Activated CD8-positive, alpha-beta memory T cell treated with anti-CD3 and anti-CD28 coated beads for 24 hours (primary cell): ENCODE measurements at places on chromosomes 12 and 14.
A peak's percentile ranks its signal among the peaks of the same experiment; 100 is the strongest.

- DNase-seq, result no peak
These were observed 72.0 kb upstream of the DBX2 start for GRCh38 chr12:45122768-45123380.

- no peak for DNase-seq
These were observed 612 bp downstream of the CIDEB start for GRCh38 chr14:24307156-24307574.

DNA sequence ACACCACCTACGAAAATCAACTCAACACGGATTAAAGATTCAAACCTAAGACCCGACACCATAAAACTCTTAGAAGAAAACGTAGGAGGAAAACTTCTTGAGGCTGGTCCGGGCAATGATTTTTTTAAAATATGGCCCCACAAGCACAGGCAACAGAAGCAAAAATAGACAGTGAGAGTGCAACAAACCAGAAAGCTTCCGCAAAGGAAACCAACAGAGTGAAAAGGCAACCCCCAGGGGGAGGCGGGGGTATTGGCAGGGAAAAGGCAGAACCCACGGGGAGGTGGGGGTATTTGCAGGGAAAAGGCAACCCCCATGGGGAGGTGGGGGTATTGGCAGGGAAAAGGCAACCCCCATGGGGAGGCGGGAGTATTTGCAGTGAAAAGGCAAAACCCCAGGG is 20.5 kb upstream of the FBRSL1 start:
- DNase-seq, result no peak

DNA sequence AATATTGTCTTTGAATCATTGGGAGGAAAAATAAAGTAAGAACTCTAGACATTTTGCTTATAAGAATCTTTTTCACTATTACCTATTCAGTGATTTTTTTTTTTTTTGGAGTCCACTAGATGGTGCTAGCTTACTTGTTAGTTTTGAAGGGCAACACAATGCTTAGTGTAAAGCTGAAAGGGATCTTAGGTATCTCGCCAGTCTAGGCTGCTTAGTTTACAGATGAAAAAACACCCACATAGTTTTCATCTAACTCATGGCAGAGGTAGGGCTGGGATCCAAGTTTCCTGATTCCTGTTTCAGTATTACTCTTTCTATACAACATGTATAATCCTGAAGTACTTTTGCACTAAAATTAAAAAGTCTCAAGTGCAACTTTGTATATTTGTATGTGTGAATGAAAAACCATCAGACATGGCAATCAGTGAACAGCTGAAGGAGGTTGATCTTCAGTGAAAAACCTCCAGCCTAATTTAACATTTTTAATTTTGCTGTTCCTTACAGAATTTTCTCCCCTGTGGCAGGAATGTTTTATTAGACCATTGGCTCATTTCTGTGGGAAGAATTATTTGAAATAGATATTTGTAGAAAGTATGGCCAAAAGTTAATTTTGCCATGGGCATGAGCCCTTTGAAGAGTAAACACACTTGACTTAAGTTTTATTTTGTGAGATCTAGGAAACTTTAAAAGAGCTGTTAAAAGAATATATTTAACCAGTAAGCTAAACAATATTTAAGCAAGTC is 40.7 kb downstream of the LRRIQ1 start:
- DNase-seq, result no peak

GRCh38 chr12:21819236-21819635 is 44.7 kb upstream of the KCNJ8 start:
- DNase-seq, result no peak

- DNase-seq, result no peak
These were observed 957.5 kb downstream of the SLC6A15 start for GRCh38 chr12:83954956-83955601.

DNA sequence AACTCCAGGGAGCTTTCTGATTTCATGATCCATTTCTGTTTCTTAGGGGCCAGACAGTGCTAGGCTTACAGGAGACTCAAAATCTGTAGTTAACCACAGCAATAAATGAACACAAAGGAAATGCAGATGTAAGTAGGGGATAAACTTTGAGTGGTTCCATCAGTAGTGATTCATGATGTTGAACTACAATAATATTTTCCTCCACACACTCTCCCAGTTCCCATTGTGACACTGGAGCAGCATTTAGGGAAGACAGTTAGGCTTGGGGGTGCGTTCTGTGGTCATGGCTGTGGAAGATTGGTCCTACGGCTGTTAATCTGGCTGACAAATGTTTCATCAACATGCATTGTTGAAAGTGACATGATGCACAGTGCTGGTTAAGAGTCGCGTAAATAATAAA is 66.9 kb downstream of the HMGA2 start:
- no peak for DNase-seq

DNA sequence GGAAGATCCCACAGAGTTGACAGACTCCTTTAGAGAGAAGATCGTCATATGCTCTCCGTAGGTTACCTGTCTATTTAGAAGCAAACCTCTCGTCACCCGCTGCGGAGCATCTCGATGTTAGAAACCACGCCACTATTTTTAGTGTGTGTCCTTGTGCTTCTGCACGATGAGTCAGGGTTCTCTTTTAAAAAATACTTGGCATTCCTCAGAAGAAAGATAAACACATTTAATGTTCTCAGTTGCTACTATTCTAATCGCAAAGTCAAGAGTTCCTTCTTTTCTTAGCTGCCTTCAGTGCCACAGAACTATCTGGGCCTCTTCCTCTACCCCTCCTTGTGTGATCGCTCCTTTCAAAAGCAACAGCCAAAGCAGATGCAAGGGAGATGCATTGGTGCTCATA is 192.4 kb downstream of the PELI2 start:
- DNase-seq, result no peak

GRCh38 chr14:28057359-28058296 is 709.0 kb upstream of the FOXG1 start:
- no peak for DNase-seq

GRCh38 chr12:130752692-130753230 is 36.7 kb upstream of the RIMBP2 start:
- DNase-seq, result no peak

GRCh38 chr12:31895449-31896150 is 63.6 kb upstream of the RESF1 start:
- DNase-seq, result no peak

DNA sequence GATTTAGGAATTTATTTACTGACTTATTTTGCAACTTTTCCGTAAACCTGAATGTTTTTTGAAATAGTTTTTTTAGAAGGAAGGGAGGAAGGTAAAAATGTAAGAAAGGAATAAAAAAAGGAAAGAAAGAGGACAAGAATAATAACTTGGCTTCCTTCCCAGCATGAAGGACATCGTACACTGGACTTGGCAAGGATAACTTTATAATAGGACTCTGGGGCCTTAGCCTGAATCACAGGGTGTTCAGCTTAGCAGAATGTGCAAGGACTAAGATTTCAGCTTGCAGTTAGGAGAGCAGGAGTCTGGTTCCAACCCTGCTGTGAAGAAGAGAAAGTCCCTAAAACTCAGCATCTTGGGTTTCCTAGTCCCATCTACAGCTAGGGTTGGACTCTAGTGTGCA is 1053.3 kb downstream of the VRK1 start:
- peak; percentile 11 for DNase-seq

- DNase-seq, result no peak
These were observed 81.4 kb downstream of the BBS10 start for GRCh38 chr12:76266797-76267196.
